A549 treated with CpdA at 1 μM for 4 hours (cell line): ENCODE measurements at places on chromosomes 2 and 18. TPM values are rescaled to one million over a fixed set of nuclear protein-coding genes. Genes with fewer than 3 reads are reported as not detected.

ACTG2 gene
- total RNA-seq, result 0.14 to 0.45 TPM (median 0.22 TPM) in 5 replicates

TMEM178A gene
- total RNA-seq, result 0.06 to 0.14 TPM in 2 of 5 replicates, not detected in the others

UGT1A4 gene
- 0.07 TPM in 1 of 5 replicates, not detected in the others for total RNA-seq

QPCT gene
- total RNA-seq, result 16.4 to 20.3 TPM (median 17.8 TPM) in 5 replicates

PLA2R1 gene
- total RNA-seq, result 1.9 to 2.6 TPM (median 2.6 TPM) in 5 replicates

SNRNP200 gene
- total RNA-seq, result 126 to 133 TPM (median 130 TPM) in 5 replicates

KCNK3 gene
- total RNA-seq, result 0.84 to 1.5 TPM (median 1.2 TPM) in 5 replicates

TMEM17 gene
- total RNA-seq, result 5.0 to 6.1 TPM (median 5.3 TPM) in 5 replicates

TUBB8B gene
- not detected in 5 replicates for total RNA-seq

GPR155 gene
- total RNA-seq, result 0.24 to 0.77 TPM (median 0.29 TPM) in 5 replicates

ACADL gene
- 0.03 to 0.07 TPM (median 0.06 TPM) in 4 of 5 replicates, not detected in the other for total RNA-seq

DPP10 gene
- total RNA-seq, result not detected in 5 replicates

SERPINB5 gene
- total RNA-seq, result 0.07 to 0.16 TPM (median 0.10 TPM) in 4 of 5 replicates, not detected in the other

LYG2 gene
- total RNA-seq, result not detected in 5 replicates

ANKRD62 gene
- total RNA-seq, result not detected in 5 replicates

ZNF804A gene
- not detected in 5 replicates for total RNA-seq

C2orf15 gene
- total RNA-seq, result 0.27 to 0.53 TPM (median 0.40 TPM) in 5 replicates

NEU4 gene
- total RNA-seq, result 0.14 to 0.45 TPM (median 0.31 TPM) in 5 replicates

PTPRN gene
- 0.86 to 2.1 TPM (median 0.92 TPM) in 5 replicates for total RNA-seq

CHST9 gene
- not detected in 5 replicates for total RNA-seq

DLX1 gene
- total RNA-seq, result 3.0 to 3.8 TPM (median 3.5 TPM) in 5 replicates

ZNF892 gene
- total RNA-seq, result 0.39 to 0.59 TPM (median 0.49 TPM) in 4 of 5 replicates, not detected in the other

CCDC138 gene
- 7.1 to 9.8 TPM (median 7.9 TPM) in 5 replicates for total RNA-seq

OSR1 gene
- total RNA-seq, result 4.6 to 9.8 TPM (median 5.4 TPM) in 5 replicates

PSMD1 gene
- total RNA-seq, result 114 to 124 TPM (median 121 TPM) in 5 replicates

CUL3 gene
- total RNA-seq, result 68.1 to 83.8 TPM (median 75.1 TPM) in 5 replicates

NRBP1 gene
- 130 to 142 TPM (median 141 TPM) in 5 replicates for total RNA-seq

SAG gene
- not detected in 5 replicates for total RNA-seq

COL5A2 gene
- total RNA-seq, result 49.4 to 93.9 TPM (median 80.3 TPM) in 5 replicates

HRH4 gene
- 0.01 TPM in 1 of 5 replicates, not detected in the others for total RNA-seq

LYG1 gene
- total RNA-seq, result 1.3 to 2.0 TPM (median 1.6 TPM) in 5 replicates

PRKAG3 gene
- not detected in 5 replicates for total RNA-seq

IL1R2 gene
- total RNA-seq, result 0.37 to 0.97 TPM (median 0.71 TPM) in 5 replicates

TNP1 gene
- not detected in 5 replicates for total RNA-seq

KIAA2012 gene
- not detected in 5 replicates for total RNA-seq

RAD51AP2 gene
- total RNA-seq, result not detected in 5 replicates

DSG1 gene
- not detected in 5 replicates for total RNA-seq

AQP12A gene
- not detected in 5 replicates for total RNA-seq

HOXD3 gene
- 0.15 to 0.35 TPM (median 0.27 TPM) in 4 of 5 replicates, not detected in the other for total RNA-seq

GPR55 gene
- total RNA-seq, result 0.01 TPM in 1 of 5 replicates, not detected in the others

EFR3B gene
- 13.5 to 17.6 TPM (median 14.6 TPM) in 5 replicates for total RNA-seq

MROH2A gene
- 0.10 to 0.19 TPM (median 0.13 TPM) in 3 of 5 replicates, not detected in the others for total RNA-seq

PLEKHB2 gene
- 68.0 to 94.4 TPM (median 72.1 TPM) in 5 replicates for total RNA-seq

CFC1 gene
- total RNA-seq, result not detected in 5 replicates

POTEI gene
- total RNA-seq, result 0.01 TPM in 1 of 5 replicates, not detected in the others

SLC5A7 gene
- total RNA-seq, result not detected in 5 replicates

TWIST2 gene
- 9.3 to 22.2 TPM (median 18.6 TPM) in 5 replicates for total RNA-seq

CASP10 gene
- total RNA-seq, result 1.8 to 2.5 TPM (median 2.2 TPM) in 5 replicates

CYBRD1 gene
- 26.3 to 37.3 TPM (median 34.4 TPM) in 5 replicates for total RNA-seq

ERBB4 gene
- not detected in 5 replicates for total RNA-seq

HOXD13 gene
- 0.16 to 0.34 TPM (median 0.30 TPM) in 5 replicates for total RNA-seq

CROCC2 gene
- total RNA-seq, result not detected in 5 replicates

C2orf81 gene
- 2.8 to 4.7 TPM (median 3.5 TPM) in 5 replicates for total RNA-seq

FN1 gene
- 143 to 233 TPM (median 162 TPM) in 5 replicates for total RNA-seq

ACMSD gene
- total RNA-seq, result not detected in 5 replicates
